ENCODE measurements at places on chromosomes 2 and 18.

- DNase-seq = no peak
Measured at GRCh38 chr2:227185615-227186232, 21.3 kb downstream of the COL4A3 start.

- DNase-seq = peak; percentile 19
Measured at GRCh38 chr18:79922971-79923411, 28.5 kb downstream of the SLC66A2 start.

- no peak for DNase-seq
Measured at GRCh38 chr18:25805939-25806338, 284.5 kb downstream of the SS18 start.

- no peak for DNase-seq
Measured at GRCh38 chr2:238703436-238703835, 144.4 kb upstream of the TWIST2 start.

DNA sequence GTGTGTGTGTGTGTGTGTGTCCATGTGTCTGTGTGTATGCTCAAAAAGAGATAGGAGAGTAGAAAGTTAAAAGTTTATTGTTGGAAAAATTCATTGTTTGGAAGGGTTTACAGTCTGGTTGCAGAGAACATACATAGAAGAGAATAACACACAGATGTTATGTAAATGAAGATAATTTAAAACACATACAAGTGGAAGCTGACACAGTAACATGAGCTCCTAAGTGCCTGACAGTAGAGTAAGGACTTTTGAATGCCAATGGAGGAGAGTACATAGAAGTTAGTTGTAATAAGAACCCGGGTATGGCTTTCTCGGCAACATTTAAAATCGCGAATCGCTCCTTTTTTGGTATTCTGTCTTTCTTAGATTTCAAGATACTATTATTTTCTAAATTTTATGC lies 137.0 kb upstream of the FANCL start:
- DNase-seq = no peak

GRCh38 chr18:75358928-75359327 lies 68.6 kb downstream of the SMIM21 start:
- no peak for DNase-seq

DNA sequence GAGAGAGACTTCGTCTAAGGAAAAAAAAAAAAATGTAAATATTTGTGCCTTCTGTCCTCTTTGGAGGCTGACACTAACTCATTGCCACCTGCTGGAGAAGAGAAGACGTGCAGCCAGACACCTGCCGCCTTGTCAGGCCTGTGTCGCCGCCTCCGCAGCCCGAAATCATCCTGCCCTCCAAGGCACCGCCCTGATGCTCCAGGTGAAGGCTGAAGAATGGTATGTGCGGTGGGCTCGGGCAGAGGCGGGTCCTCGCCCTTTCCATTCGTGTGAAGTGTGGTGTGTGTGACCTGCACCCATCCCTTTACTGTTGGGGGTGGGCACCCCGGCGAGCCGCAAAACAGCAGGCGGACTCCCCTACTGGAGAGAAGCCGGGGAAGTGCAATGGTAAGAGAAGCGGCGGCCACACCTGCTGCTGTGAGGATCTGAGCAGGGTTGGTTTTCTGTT lies 60.4 kb downstream of the FAM161A start:
- DNase-seq = peak; percentile 87

DNA sequence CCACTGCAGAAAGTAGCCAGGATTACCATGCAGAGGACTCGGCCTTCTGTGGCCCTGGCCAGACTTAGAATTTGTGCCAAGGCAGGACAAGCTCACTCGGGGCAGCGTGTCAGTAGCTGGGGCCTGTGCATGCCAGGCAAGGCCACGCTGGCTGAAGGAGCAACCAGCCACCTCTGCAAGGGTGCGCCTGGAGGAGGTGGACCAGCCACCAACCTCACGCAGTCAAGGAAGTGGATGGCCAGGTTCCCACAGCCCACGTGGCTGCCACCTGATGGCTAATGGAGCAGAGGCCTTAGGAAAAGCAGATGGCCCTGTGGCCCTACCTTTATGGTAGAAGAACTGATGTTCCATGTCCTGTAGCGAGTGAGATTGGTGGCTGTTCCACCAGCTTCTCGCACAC lies 107.9 kb downstream of the CCDC74A start:
- no peak for DNase-seq

DNA sequence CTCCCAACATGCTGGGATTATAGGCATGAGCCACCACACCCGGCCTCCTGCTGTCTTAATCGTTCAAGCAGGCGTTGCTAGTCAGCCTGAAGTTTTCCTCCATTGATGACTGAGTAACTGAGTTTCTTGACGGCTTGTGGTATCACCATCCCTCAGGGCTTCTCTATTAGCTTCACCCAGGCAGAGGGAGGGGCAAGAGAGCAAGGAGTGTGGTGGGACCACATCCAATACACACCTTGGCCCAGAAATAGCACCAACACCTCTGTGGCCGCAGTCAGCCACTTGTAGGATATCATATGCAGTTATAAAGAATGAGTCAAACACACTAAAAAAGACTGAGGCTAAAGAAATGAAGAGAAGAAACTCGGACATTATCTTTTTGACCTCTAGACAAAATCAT lies 1009.4 kb upstream of the CELF4 start:
- no peak for DNase-seq

DNA sequence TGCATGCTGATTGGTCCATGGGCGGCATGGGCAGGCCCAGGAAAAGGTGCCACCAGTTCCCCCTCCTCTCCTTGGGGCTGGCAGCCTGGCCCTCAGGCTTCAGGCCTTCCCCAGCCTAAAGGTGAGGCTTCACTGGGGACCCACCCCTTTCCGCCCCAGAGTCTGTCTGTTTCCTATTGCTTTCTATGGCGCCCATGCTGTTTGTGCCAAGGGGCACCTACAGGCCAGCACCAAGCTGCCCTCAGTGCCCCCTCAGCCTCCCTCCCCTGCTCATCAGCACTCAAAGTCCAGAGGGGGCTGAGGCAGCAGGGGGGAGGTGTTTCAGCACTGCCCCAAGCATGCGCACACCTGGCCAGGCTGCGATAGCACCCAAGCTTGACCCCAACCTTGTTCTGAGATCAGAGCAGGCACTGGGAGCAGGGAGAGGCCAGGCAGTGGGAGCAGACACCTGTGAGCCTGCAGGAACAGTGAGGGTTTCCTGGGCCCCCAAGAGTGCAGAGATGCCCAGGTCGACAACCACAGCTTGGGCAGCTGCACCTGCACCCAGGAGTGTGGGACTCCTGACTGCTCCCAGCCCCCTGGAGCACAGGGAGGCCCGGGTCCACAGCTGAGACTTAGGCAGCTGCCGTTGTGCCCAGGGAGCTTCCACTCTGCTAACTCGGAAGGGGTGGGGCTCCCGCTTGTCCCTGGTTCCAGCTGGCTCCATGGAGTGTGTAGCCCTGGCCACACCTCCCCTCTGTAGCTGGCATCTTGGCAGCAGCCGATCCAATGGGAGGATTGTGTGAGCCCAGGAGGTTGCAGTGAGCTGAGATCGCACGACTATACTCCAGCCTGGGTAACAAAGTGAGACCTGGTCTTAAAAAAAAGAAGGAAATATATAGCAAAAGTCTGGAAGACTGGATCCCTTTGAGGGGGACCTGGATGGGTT lies 69.1 kb downstream of the NCAPH start:
- DNase-seq = peak; percentile 74

GRCh38 chr2:166841152-166841551 lies 47.1 kb upstream of the XIRP2 start:
- no peak for DNase-seq

- no peak for DNase-seq
Measured at GRCh38 chr2:235002198-235003095, 50.6 kb downstream of the SH3BP4 start.

GRCh38 chr2:76169276-76170008 lies 458.7 kb upstream of the GCFC2 start:
- DNase-seq = no peak

GRCh38 chr2:237235383-237236095 lies 149.8 kb downstream of the COPS8 start:
- peak; percentile 65 for DNase-seq

DNA sequence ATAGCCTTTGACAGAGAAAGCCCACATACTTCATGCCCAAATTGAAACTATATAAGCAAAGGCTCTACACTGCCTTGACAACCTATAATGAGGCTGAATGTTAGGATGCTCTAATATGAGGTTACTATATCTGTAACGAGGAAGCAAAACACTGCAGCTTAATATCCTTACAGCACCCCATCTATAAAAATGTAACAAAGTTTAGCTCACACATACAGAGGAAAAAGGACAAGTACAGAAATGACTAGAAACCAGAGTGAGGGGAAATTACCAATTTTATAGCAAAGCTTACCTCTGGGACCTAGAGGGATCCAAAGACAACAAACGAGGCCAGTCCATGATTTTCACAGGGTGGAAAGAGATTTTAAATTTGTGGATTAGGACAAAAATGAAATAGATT lies 138.5 kb downstream of the COL4A4 start:
- no peak for DNase-seq

DNA sequence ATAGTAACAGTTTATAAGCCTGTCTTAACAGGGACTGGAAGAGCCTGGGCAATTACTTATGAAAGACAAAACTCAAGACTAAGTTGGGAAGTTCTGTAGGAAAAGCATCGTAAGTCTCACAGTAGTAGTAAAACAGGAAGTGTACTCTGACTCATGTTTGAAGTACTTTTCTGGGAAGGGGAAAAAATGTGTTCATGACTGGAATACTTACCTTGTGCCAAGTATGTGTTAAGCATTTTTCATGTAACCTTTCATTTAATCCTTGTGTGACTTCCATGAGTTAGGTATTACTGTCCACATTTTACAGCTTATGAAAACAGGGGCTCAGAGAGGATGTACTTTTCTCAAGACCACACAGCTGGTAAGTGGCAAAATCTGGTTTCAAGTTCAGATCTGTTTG lies 13.7 kb upstream of the SKOR2 start:
- no peak for DNase-seq

DNA sequence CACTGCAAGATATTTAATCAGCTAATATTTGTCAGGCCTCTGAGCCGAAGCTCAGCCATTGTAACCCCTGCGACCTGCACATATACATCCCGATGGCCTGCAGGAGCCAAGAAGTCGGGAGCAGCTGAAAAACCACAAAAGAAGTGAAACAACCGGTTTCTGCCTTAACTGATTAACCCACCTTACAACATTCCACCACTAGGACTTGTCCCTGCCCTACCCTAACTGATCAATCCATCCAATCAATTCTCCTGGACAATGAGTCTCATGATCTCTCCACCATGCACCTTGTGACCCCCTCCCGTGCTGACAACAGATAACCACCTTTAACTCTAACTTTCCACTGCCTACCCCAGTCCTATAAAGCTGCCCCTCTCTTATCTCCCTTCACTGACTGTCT lies 945.4 kb upstream of the GYPC start:
- DNase-seq = no peak

DNA sequence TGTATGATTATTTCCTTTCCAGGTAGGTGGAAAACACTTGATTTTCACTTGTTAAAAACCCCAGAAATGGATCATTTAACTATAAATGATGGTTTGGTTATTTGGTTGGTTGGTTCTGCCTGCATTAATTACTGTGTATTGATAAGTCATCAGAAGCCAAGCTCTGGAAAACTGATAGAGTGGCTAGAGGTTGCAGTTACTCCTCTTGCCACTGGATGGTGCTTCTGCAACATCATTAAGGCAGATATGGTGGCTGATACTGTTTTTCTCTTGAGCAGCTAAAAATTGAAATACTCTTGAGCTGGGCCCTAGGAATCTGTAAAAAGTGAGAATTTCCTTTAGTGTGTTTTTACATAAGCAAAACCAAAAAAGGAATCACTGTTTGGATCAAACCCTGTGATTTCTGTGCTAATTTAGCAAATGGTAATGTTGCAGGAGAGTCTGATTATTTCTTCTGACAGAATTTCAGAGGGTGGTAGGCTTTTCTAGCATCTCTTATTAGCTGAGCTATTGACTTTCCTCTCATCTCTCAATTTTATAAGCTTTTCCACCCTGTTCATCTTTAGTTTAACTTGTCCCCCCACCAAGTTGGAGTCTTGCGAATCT lies 54.3 kb downstream of the RAB10 start:
- DNase-seq = no peak

- no peak for DNase-seq
Measured at GRCh38 chr2:207260947-207261346, 95.2 kb upstream of the KLF7 start.

GRCh38 chr2:238816291-238816690 lies 31.6 kb upstream of the TWIST2 start:
- no peak for DNase-seq

GRCh38 chr2:46258937-46259776 lies 38.0 kb upstream of the EPAS1 start:
- DNase-seq = no peak

- DNase-seq = no peak
Measured at GRCh38 chr2:119734047-119734446, 25.7 kb upstream of the PTPN4 start.

GRCh38 chr2:215598376-215598975 lies 162.6 kb upstream of the FN1 start:
- no peak for DNase-seq

- DNase-seq = no peak
Measured at GRCh38 chr2:127911737-127912136, 26.0 kb upstream of the AMMECR1L start.

GRCh38 chr2:46278952-46279351 lies 18.3 kb upstream of the EPAS1 start:
- no peak for DNase-seq

DNA sequence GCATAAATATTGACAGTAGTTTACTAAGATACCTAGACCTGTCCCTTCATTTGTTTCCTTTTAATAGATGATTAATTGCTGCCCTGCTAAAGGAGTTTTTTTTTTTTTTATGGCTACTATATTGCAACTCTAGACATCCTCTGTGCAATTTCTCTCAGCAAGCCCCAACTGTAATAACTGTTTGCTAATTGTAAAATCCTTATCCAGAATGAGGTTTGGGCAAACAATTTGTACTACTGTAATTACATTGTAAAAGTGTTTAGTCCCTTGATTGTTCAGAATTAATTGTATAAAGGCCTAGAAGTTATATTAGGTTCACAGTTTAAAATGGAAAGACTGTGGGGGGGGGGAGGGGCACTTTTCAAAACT lies 3.7 kb upstream of the MEIS1 start:
- no peak for DNase-seq

GRCh38 chr18:70672581-70672980 lies 383.7 kb downstream of the SOCS6 start:
- no peak for DNase-seq

- DNase-seq = no peak
Measured at GRCh38 chr18:49491534-49491856, 4.5 kb upstream of the C18orf32 start.
